ENCODE measurements at places on chromosomes 5 and 9.
A peak's percentile ranks its signal among the peaks of the same experiment; 100 is the strongest.

GRCh38 chr9:107174441-107174840, 108.6 kb upstream of the RAD23B start:
- no peak for DNase-seq

DNA sequence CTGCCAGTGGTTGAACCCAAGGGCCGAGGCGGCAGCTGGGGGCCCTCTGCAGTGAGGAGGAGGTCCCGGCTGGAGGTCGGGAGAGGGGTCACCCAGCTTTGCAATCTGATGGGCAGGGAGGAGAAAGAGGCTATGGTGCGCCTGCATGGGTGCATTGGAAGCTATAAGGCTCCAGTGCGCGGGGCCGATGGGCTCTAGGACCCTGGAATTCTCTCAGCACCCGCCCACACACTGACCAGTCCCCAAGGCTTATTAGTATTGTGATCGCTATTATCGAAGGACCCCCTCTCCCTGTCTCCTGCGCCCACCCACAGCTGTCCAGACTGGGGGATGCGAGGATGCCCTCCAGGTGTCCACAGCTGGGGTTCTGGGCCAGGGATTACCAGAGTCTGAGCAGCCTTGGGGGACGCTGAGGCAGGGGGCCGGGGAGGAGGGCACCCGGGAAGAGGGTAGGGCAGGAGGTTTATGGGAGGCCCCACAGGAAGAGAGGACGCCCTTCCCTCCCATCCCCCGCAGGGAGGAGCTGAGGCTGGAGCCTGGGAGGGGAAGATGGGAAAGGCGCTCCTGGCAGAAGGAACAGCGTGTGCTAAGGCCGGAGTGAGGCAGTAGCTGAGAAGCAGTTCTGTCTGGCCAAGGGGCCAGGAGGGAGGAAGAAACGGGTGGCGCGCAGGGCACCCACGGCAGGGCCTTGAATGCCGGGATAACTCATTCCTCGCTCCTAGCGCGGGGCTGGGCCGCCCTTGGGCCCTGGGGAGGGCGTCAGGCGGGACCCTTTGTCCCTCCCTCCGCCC, 24.2 kb downstream of the C9orf50 start:
- no peak for DNase-seq

DNA sequence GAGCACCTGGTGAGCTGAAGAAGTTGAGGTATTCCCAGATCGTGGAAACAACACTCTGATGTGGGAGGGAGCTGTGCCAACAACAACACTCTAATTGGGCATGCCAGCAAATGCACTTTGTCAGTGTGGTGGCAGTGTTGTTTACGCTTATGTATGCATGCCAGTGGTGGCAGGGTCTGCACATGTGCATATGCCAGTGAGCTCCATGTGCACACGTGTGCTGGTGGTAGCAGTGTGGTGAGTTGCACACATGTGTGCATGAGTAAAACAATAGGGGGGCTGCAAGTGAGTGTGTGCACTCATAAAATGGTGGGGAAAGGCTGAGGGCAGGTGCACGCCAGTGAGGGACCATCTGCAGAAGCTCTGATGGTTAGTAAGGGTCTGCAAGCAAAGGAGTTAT, 134.2 kb downstream of the DMRTA1 start:
- DNase-seq: no peak

- no peak for DNase-seq
Observed at GRCh38 chr5:40446910-40447309, 232.8 kb upstream of the PTGER4 start.

- peak; percentile 16 for DNase-seq
Observed at GRCh38 chr5:90434116-90434714, 24.7 kb upstream of the CETN3 start.

DNA sequence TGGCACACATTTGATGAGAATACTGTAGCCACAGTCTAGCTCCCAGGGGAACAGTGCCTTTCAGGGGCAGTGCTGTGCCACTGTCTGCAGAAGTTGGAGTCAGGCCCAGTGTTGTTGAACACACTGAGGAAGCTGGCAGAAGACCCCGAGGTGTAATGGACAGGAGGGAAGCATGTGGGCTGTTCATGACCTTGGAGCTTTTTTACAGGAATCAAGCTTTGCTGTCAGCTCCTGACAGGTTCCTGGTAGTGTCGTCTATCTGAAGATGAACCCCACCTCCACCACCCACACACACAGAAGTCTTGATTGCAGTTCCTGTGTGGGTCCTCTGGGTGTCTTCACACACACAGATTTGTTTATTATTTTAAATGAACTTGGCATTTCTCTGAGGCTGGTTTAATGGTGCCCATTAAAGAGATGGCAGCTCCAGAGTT, 40.3 kb upstream of the TNFAIP8 start:
- DNase-seq: no peak
